ENCODE measurements at places on chromosomes 13 and 19.

DNA sequence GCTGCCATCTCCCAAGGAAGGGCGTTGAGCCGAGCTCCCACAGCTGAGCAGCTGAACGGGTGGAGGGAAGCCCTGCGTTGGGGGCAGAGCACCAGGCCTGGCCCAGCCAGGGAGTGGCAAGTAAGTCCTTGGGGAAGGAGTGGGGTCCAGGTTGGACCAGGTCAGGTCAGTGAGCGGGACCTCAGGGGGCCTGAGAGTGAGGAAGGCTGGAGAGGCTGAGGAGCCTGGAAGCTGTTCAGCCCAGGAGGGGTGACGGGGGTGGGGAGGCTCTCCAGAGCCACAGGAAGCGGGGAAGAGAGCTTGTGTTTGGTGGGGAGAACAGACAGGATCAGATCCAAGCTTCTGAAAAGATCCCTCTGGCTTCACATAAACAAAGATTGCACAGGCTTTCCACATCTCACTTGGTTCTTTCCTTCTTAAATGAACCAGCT is 55.4 kb upstream of the ATP12A start:
- DNase-seq: no peak

- no peak for DNase-seq
Measured at GRCh38 chr19:50628551-50628950, 11.1 kb downstream of the SYT3 start.

DNA sequence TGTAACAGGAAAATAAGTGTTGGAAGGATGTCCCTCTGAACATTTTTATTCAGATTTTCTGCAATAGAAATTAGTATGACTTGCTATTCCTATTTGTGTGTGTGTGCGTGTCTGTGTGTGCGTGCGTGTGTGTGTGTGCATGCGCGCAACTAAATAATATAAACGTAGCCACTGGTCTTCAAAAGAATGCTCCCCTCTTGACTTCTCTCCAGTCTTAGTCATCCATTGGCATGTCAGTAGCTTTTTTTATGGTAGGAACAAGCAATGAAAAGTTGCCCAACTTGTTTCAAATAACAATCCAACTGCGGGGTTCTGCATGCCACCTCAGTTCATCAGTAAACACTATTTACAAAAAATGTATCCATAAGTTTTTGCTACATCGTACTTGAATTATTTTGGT is 249.6 kb downstream of the GPC6 start:
- DNase-seq: peak; percentile 61

- DNase-seq: no peak
Measured at GRCh38 chr13:112532837-112533745, 54.9 kb downstream of the TUBGCP3 start.

DNA sequence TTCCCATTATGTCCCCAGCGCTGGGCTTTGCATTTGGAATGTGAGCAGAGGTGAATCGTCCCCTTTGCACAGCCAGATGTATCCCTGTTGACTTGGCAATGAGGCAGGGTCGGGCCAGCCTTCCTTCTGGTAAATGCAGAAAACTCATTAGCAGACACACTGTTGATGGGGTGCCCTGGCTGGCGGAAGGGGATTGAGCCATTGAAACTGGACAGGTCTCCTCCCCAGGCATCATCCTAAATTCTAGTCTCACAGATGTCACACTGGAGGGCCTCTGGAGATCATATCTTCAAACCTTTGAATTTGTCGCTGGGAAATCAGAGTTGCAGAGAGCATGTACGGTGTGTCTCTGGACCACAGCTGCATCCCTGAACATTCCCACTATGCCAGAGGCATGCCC is 219.5 kb upstream of the TSHZ3 start:
- no peak for DNase-seq

GRCh38 chr13:109787135-109787954 is 962 bp upstream of the IRS2 start:
- DNase-seq: peak; percentile 64

DNA sequence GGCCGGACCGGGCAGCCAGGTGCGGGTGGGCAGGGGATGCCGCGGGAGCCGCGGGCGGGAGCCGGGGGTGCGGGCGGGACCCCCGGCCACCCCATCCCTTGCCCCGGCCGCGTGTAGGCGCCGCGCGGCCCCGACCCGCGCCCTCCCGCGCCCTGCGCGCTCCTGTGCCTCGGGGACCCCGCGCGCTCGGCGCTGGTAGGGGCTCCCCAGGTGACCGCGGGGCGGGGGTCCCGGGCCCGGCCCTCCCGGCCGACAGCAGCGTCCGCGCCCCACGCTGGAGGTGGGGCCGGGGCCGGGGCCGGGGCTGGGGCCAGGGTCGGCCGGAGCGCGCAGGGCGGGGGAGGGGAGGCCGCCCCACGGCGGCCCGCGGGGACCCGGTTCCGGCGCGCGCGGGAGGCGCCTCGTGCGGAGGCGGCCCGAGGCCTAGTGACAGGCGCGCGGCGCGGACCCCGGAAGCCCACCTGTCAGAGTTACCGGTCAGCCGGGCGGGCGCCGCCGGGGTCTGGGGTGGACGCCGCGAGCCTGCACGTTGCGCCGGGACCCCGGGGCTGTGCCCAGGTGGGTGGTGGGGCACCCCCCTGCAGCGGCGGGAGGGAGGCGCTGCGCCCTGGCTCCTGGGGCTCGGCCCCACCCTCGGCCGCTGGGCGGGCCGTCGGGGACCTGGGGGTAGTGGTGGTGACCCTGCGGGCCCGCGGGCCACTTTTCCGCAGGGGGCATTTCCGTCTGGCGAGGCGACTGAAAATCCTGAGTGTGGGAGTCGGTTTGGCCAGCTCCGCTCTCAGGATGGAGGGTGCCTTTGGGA is 518 bp downstream of the TFDP1 start:
- peak; percentile 23 for DNase-seq

DNA sequence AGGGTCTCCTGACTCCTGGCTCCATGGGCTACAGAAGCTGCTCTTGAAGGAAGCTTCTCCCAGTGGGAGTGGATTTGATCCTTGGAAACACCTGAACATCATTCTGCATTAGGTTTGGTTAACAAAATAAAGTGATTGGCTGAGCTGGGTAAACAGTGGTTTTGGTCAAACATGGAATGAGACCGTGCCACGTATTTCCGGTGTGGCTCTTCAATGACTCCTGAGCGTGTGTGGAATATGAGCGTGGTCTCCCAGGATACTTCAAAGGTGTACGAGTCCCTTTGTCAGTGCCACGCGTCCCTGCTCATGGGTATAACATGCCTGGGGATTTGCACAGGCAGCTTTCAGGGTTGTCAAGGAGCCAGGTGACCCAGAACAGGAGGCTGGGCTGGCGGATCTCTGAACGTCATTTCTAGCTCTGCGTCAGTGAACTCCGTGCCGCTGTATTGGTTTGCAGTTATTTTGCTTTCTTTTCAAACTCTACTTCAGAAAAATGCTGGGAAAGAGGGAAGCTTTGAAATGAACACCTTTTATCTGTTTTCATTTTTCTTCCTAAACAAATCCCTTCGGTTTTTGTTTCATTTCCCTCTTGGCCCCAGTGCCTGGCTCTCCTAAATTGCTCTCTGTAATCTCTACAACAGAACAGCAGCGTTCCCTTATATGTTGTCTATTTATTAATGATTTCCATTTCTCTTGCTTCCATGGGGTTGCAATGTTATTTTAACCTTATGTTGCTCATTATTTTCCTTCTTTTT is 26.3 kb upstream of the GJB6 start:
- no peak for DNase-seq

DNA sequence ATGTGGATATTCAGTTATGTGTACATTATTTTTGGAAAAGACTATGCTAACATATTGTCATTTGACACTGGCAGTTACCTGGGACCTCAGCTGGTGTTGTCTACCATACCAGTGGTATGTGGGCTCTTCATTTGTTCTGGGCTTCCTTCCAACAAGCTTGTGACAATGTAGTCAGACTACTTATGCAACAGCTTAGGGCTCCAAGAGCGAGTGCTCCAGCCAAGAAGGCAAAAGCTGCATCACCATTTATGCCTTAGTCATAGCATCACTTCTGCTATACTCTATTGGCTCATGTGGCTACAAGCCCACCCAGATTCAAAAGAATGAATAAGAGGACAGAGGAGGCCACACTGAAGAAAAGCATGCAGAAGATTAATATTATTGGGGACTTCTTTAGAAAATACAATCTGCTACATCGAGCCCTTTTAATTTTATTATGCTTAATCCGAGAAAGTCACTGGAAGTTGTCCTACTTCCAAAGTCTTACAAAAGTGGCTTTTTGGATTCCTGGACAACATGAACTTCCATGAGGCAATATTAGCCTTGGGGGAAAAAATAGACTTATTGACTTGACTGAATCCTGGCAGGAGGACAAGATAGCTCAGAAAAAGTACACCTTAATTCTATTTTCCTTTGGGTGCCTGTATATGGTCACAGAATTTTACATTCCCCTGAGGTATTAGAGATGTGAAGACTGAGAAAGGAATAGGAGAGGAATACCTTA is 529.4 kb upstream of the HTR2A start:
- DNase-seq: peak; percentile 50
